Non-pigmented ciliary epithelial cell (primary cell): ENCODE measurements at places on chromosomes 2 and 18.

- no peak for DNase-seq
Measured at GRCh38 chr2:38590053-38590452, 12.7 kb downstream of the HNRNPLL start.

DNA sequence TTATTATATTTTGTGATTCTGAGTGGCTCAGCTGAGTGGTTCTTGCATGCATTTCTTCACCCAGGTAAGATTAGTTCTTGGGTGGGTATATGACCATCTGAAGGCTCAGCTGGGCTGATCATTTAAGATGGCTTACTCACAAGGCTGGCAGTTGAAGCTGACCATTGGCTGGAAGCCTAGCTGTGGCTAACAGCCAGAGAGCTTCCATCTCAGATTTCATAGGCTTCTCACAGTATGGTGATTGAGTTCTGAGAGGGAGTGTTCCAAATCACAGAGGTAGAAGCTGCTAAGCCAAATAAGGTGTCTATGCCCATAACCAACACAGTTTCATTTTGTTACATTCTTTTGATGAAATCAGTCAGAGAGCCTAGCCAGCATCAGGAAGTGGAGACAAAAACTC, 117.4 kb upstream of the RPRM start:
- no peak for DNase-seq

DNA sequence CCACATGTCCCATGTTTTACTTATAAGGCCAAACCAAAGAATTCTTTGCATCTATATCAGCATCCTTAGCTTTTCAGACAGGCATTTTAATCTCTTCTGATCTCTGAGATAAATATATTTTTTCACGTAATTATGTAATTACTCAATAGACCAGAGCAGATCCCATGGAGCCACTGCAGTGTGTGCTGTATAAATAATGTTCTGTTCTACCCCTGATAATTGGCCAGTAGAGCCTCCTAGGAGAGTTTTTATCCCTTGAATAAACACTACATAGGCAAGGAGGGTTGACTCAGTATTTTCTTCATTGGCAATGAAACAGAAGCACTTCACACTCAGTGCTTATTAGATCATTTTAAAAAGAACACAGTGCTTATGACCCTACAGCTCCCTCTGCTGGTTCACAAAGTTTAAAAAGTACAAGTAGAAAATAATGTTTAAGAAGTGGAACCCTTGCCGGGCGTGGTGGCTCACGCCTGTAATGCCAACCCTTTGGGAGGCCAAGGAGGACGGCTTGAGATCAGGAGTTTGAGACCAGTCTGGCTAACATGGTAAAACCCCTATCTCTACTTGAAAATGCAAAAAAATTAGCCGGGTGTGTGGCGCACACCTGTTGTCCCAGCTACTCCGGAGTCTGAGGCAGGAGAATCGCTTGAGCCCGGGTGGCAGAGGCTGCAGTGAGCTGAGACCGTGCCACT, 91.9 kb downstream of the PPP1R1C start:
- peak; percentile 82 for DNase-seq

DNA sequence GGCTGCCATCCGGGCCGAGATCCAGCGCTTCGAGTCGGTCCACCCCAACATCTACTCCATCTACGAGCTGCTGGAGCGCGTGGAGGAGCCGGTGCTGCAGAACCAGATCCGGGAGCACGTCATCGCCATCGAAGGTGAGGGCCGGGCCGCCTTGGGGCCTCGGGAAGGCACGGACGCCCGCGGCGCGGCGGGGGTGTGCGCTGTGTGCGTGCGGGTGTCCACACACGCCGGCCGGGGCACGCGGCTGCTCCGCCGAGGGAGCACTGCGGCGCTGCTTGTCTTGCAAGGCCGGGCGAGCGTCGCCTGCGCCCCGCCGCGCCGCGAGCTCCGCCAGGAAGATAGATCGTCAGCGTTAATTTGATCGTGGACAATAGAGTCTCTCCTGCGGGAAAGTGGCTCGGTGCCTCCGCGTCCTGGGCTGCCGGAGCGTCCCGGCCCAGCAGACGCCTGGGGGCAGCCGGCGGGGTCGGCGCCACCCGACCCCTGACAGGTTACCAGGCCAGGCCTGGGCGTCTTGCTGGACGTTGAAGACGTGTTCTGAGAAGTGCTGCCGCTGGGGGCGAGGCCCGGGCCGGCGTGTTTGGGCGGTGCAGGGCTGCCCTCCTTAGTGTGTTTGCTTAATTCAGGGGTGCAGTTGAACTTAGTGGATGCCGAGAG, 1.0 kb downstream of the AGAP1 start:
- no peak for DNase-seq

DNA sequence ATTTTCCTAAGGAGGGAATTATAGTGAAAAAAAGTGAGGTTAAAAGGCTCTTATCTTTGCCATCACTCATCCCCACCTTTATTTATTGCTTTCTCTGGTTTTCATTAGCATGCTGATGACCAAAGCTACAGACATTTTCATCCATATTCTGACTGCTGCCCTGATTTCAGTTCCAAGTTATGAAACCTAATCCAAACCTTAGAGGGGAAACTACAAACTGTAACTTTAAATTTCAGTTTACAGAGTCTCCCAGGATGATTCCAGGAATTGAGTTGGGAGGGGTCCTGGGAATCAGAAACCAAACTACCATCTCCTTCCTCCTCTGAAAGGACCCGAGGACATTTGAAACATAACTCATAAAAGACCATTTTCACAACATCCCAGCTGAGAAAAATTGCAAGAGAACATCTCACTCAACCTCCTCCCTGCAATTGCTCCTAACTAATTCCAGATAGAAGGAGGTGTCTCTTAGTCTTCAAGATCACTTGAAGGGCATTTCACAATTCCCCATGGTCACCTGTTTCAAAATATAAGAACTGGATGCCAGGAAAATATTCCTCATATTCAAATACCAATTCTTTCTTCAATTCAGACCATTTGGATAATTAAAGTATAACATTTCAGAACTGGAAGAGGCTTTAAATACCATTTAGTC, 520.6 kb downstream of the TNS1 start:
- DNase-seq = no peak

DNA sequence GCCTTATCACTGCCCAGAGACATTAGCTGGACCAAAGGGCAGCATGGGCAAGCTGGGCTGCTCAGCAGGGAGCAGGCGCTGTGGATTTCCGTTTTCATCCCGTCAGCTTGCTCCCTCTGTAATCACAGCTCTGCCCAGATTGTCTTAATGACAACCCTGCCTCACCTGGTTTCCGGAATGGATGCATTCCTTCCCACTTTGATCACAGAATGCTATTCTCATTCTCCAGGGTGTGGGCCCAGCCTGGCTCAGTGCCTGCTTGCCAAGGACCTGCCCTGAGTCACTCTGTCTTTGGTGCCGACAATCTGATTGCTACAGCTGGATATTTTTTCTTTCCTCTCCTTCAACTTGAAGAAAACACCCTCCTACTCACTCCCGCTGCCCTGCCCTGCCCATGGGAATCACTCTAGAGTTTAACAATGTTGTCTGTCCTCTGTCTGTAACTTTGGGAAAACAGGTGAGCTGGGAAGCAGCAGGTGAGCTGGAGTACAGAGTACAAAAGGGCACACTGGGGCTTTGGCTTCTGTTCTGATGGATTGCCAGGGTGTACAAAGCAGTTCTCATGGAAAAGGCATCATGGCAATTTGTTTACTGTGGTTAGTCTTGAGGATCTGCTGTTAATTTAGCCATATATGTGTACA, 27.2 kb upstream of the FAM136A start:
- DNase-seq = no peak

DNA sequence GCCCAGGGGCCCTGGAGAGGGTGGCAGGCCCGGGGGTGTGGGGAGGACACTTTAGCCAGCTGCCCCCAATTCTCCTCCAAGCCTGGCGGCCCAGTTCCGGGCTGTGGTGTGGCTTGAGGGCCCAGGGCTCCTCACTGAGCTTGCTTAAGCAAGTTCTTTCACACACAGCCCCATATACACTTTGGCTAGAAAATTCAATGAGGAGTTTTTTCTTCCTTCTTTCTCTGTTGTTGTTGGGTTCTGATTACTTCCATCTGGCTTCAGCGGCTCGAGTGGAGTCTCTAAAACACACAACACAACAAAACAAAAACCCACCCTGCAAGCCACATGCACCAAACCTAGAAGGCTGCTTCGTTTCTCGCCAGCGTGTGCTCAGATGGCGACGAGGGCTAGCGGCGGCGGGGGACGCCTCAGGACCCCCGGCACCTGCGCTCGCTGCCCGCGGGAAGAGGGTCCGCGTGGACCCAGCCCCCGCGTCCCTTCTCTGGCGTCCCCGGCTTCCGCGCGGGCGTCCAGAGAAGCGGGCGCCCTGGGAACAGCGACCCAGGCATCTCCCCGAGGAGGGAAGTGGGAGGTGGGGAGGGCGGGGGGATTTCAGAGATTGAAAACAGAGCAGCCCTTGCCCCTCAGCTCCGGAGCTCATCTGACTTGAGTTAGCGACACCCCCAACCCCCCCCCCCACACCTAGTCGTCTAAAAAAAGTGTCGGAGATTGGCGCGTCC, 577 bp upstream of the GLI2 start:
- no peak for DNase-seq

DNA sequence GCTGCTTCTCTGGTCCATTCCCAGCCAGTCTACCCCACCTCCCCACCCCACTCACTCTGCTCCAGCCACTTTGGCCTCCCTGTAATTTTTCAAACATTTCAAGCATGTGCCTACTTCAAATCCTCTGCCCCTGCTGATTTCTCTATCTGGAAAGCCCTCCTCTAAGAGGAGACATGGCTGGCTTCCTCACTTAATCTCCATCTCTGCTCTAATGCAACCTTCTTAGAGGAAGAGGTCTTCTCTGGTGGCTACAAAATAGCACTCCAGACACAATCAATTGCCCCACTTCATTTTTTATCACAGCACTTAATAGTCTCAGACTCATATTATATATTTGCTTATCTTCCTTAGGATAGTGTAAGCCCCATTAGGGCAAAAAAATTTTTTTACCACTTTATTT, 161.1 kb upstream of the SLC39A10 start:
- no peak for DNase-seq

DNA sequence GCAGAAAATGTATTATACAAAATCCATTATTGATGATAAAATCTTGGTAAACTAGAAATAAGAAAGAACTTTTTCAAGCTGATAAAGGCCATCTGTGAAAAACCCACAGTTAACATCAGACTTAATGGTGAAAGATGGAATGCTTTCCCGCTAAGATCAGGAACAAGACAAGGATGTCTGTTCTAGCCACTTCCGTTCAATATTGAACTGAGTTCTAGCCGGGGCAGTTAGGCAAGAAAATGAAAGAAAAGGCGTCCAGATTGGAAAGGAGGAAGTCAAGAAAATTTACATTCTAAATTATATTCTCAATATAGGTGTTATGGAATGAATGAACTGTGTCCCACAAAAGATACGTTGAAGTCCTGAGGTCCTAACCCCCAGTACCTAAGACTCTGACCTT, 39.1 kb upstream of the DTNB start:
- no peak for DNase-seq

DNA sequence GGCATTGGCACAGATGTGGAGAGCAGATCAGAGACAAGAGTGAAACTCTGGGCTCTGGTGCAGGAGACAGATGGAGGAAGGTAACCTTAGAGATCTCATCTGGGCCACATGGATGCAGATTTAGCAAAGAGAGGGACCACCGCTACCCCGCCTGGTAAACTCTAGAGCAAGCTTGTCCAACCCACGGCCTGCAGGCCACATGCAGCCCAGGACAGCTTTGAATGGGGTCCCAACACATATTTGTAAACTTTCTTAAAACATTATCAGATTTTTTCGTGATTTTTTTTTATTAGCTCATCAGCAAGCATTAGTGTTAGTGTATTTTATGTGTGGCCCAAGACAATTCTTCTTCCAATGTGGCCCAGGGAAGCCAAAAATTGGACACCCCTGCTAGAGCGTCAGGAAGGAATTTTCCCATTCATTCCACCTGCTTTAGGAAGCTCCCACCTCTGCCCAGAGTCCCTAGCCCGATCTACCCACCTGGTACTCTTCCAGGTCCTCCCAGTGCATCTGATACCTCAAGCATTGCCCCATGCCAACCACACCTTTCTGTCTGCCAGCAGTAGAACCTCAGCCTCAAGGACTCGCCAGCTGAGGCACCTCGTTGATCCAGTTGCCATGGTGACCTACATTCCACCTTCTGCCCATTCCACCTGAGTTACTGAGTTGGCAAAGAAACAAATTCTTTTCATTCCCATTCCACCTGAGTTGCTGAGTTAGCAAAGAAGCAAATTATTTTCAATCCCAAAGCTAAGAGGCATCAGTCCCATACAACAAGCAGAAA, at the start of gene CIB4:
TSS of gene CIB4 (minus strand) at position 586 of the 784 bp plus-strand sequence. CDS start at position 534, 52 bp downstream.
- DNase-seq = no peak

GRCh38 chr2:49335546-49335945, 181.2 kb upstream of the FSHR start:
- no peak for DNase-seq

DNA sequence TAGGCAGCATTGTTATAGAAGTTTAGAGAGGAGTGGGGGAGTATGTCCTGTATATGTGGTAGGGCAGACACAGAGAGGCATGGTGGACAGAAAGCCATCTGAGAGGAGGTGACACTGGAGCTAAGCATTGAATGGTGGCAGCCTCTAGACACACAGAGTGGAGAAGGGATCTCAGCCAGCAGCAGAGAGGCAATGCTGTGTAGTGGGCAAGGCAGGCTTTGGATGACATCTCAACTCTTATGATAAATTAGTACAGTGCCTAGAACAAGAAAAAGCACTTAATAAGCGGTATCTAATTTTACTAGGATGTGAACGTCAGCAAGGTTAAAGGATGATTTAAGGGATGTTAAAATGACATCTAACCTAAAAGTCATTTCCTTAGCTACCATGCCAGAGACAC, 22.5 kb upstream of the CERS6 start:
- DNase-seq = no peak

DNA sequence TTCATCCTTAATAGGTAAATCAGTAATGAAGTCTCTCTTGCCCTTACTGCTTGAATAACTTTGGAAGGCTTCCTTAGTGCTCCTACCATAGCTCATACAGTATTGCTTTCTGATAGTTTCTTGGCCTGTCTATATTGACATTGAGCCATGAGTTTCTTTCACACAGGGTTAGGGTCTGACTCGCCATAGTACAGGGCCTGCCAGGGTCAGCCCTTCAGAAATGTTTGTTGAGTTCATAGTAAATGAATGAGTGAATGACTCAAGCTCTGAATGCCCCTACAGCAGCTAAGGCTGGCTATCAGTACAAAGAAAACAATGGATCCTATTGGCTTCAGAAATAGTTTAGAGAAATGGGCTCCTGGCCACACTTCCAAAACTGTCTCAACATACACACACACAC, 65.0 kb upstream of the LRATD1 start:
- DNase-seq = no peak
